CD4-positive, alpha-beta T cell (primary cell): ENCODE measurements at places on chromosomes 2 and 18.

GRCh38 chr2:12930391-12930790, 213.7 kb downstream of the TRIB2 start:
- no peak for DNase-seq
- no peaks in the 10 kb centered on the region for H3K36me3 ChIP-seq
- H3K27me3 ChIP-seq = no peaks in the 10 kb centered on the region
- H3K4me3 ChIP-seq = no peak overlapping the region
- H3K4me1 ChIP-seq = no peaks in the 10 kb centered on the region

DNA sequence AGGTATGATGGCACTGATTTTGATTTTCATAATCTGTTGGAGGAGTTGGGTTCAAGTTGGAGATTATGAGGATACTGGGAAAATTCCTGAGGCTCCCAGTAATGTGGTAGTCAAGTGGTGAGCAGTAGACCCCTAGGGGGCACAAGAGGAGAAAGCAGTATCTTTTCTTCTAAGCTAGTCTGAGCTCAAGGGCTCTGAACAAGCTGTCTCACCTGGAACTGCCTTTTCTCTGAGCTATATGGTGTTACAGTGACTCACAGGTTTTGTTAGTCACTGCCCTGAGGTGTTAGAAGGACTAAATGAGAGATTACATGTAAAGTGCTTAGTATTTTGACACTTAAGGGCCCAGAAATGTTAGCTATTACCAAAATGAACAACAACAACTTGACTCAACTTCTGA, 42.2 kb downstream of the CD302 start:
- H3K4me1 ChIP-seq = no peaks in the 10 kb centered on the region
- DNase-seq = no peak
- no peaks in the 10 kb centered on the region for H3K27me3 ChIP-seq
- H3K4me3 ChIP-seq = no peak overlapping the region
- H3K27ac ChIP-seq = no peak overlapping the region

GRCh38 chr18:8899000-8899399, 193.6 kb downstream of the MTCL1 start:
- no peaks in the 10 kb centered on the region for H3K4me1 ChIP-seq
- H3K27me3 ChIP-seq = peaks cover 12% of the 10 kb centered on the region
- no peaks in the 10 kb centered on the region for H3K36me3 ChIP-seq
- no peak overlapping the region for H3K27ac ChIP-seq
- H3K4me3 ChIP-seq = no peak overlapping the region

- no peak for DNase-seq
- no peaks in the 10 kb centered on the region for H3K36me3 ChIP-seq
- H3K4me3 ChIP-seq = no peak overlapping the region
These were observed 108.2 kb upstream of the TWIST2 start for GRCh38 chr2:238739668-238740067.
